ENCODE measurements at places on chromosomes 5 and 9.

GRCh38 chr5:18099261-18099660 is 465.0 kb downstream of the TAF11L14 start:
- DNase-seq = no peak

DNA sequence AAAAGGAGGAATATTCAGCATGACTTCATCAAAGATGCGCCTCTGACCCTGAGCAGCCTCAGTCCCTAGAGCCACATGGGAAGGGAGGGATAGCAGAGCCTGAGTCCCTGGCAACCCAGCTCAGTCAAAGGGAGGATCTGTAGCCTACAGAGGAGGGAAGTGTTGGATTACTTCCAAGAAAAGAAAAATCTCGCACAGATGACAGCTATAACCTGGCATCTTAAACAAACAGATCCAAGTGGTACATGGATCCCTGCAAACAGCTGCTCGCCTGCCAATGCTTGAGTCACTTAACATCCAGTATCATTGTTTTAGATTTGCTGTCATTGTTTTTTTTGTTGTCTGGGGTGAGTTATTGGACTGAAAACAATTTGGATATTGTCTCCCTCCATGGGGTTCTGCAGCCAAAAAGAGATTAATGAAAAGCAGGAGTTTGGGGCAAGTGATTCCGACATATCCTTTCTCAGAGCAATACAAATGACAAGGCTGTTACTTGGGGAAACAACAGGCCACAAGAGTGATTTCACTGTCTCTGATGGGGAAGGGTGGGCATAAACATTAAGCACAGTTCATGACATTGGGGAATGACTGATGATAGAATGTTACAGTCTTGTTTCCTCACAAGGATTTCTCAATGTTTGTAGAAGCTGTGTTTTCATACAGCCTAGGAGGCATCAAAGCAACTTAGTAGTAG is 153.5 kb upstream of the KIF2A start:
- DNase-seq = peak; percentile 54

DNA sequence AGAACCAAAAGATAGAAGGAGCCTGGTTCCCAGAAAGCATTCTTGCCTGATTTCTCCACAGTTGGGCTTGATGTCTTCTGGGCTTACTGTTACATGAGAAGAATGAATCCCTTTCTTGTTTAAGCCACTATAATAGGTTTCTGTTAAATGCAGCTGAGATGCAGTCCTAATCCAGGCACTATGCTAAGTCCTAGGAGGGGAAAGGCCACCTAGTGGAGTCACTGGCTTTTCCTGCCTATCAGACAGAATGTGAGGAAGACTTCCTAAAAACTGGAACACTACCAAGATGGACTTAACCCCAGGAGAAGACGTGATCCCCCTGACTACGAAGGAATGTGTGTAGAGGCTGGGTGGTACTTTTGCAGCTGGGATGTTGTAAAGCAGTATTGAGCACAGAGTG is 34.3 kb upstream of the FSD1L start:
- peak; percentile 86 for DNase-seq

- DNase-seq = no peak
Measured at GRCh38 chr5:7642029-7642428, 208.9 kb downstream of the CFAP90 start.

GRCh38 chr9:34961574-34962490 is 3.7 kb downstream of the PHF24 start:
- no peak for DNase-seq

GRCh38 chr5:170126061-170126460 is 20.4 kb downstream of the FOXI1 start:
- DNase-seq = no peak

DNA sequence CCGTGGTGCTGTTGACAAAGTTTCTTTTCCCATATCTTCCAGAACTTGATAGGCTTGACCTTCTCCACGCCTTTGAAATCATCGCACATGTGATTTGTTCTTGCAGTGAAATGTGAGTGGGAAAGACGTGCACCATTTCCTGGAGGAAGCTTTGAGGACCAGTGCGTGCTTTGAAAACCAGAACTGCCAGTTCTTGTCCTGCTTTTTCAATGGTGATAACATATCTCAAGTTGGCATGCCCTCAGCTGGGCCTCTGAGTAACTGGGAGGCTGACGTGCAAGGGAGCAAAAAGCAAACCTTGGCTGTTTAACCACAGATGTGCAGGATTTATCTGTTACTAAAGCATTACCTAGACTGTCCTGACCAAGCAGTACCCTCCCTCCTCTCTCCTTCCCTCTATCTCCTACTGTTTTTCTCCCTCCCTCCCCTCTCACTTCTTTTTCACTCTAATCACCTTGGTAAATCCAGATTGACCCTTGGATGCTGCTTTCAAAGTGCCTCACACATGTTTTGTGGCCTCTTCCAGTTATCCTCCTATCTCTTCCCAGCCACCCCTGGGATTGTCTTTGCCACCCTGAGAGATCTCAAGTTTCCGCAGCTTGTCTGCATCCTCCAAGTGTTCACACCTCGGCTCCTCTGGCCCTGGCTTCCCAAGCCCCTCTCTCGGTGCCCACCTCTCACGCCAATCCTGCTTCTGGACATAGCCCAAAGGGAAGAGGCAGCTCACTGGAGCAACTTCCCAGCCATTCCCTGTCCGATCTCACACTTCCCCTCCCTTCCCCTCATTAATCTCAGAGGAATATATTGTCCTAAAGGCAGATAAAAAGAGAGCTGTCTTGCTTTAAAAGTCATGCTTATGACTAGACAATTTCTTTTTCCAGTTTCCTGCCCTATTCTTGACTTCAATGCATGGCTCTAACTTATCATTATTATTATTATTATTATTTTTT is 198.3 kb downstream of the ERCC6L2 start:
- DNase-seq = no peak

- DNase-seq = no peak
Measured at GRCh38 chr5:81631124-81631523, 119.8 kb downstream of the SSBP2 start.

DNA sequence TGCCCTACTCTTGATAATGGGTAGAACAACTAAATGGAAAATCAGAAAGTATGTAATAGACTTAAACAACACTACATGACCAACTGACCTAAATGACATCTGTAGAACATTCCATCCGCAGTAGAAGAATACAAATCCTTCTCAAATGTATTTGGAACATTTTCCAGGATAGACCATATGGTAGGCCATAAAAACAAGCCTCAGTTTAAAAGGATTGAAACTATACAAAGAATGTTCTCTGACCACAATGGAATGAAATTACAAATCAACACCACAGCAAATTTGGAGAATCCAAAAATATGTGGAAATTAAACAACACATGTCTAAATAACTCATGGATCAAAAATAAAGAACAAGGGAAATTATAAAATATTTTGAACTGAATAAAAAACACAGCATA is 189.2 kb downstream of the NDUFS4 start:
- no peak for DNase-seq

DNA sequence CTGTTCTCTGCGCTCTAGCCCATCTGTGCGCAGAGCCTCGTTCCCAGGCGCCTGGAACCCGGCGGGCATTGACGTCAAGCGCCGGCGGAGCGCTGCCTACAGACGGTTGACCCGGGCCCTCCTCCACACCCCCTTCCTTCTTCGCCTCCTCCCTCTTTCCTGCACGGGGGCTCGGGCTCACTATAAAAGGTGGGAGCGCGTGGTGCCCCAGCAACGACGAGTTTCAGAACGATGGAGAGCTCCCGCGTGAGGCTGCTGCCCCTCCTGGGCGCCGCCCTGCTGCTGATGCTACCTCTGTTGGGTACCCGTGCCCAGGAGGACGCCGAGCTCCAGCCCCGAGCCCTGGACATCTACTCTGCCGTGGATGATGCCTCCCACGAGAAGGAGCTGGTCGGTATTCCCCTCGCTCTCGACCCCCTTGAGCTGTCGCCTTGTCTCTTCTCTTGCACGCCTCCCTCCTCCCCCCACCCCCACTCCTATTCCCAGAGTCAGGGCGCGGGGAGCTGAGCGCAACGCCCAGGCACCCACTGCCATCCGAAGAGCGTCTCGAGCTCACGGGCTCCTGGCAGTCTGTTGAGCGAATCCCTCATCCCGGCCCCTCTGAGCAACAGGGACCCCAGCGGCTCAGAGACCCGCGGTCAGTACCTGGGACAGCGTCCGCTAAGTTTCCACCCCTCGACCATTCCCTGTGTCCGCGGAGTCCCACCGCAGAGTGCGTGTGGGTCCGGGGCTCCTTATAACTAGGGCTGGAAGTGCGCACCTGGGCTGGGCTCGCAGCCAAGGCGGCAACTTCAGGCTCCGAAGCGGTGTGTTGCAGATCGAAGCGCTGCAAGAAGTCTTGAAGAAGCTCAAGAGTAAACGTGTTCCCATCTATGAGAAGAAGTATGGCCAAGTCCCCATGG is at the start of gene CARTPT:
TSS of gene CARTPT (plus strand) at position 213 of the 902 bp plus-strand sequence. CDS start at position 232, 19 bp downstream.
- DNase-seq = peak; percentile 2

DNA sequence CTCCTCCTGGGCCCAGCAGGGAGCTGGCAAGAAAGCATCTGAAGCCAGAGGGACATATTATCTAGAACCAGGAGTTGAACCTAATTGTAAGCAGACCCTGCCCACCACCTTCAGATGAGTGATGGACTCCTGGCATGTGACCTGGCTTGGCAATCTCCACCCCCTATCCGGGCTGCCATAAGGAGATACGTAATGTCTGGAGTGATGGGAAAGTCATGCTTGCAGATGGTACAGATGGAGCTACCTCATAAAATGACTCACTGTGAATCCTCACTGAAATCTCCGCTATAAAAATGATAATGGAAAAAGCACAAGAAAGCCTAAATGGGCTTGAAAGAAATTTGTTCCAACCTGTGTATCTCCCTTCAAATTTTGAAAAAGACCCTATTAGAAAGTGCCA is 157.5 kb downstream of the DMRT2 start:
- DNase-seq = no peak

- DNase-seq = no peak
Measured at GRCh38 chr9:130675396-130675795, 11.0 kb downstream of the PRDM12 start.

GRCh38 chr9:96084331-96084734 is 208.8 kb downstream of the ERCC6L2 start:
- DNase-seq = no peak

DNA sequence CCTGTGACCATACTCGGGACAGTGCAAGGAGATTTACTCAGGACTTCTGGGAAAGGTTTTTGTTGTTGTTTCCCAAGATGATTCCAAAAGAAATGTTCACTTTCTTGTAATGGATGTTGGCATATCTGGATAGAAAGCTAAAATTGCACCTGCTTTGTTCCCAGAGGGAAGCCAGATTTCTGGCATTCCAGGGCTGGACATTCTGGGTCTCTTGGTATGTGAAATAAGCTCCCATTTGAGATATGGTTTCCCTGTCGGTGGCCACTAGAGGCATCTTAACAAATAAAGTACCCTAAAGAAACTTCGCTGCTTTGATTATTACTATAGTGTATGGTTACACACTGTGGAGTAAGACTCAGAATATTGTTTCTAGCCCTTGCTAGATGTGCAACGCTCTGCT is 737.3 kb downstream of the BRINP1 start:
- DNase-seq = no peak

DNA sequence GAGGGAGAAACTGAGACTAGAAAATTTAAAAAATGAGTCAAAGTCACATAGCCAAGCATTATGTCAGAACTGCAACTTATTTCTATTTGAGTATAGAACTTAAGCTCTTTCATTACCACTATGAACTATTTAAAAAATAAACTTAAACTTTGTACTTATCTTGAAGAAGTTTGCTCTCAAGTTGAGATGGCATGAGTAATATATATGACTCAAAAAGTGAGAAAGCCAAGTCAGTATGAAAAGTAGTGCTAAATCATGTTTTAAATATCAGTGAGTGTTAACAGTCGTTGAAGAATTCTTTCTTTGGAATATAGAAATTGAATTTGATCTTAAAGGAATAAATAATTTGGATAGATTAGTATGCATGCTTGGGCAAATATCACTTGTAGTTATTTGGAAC is 36.3 kb upstream of the CDH10 start:
- no peak for DNase-seq

GRCh38 chr9:105046907-105047741 is 119.2 kb upstream of the ABCA1 start:
- DNase-seq = peak; percentile 79

DNA sequence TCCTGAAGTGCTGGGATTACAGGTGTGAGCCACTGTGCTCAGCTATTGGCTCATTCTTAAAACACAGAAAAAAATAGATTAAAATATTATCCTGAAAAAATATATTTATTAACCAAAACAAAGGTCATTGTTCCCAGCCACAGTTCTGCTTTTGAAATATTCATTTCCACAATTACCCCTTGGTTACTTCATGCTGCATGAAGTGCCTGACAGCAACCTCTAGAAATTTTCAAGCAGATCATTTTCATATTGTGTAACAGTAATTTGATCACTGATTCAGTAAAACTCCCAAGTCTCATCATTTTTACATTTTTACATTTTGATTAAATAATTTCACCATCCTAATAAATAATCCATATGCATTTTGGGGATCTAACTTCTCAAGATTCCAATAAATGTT is 18.8 kb upstream of the GNAQ start:
- no peak for DNase-seq

DNA sequence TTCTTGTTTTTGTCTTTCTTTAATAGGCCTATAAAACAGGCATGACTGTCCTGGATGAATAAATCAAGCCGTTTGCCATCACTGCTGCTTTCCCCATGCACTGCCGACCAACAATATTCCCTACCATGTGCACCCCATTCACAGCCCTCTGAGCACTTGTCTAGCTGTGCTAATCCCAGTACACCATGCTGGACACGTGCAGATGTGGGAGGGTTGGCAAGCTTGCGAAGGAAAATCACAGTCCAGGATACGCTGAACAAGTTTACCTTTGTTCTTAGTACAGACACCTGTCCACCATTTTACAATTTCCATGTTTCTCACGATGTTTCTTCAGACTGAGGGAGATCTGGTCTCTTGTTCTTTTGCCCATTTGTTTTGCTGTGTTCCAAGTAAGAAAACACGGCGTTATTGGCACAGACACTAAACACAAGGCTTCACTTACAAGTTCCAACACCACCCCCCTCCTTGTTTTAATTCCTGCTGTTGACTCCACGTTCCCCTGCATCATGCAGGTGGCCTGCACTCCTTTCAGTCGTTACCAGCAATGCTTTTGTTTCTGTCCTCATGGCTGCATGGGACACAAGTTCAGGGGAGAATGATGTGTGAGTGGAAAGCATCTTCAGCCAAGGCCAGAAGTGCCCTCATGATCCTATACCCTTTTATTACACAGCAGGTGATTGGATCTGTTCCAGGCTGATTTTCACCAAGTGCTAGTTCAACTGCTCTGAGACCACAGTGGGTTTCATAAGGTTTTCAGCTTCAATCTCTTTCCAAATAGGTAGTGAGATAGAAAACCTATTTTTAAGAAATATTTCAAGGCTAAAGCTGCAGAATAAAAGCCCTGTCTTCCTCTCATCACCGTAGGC is 608.9 kb downstream of the IRX1 start:
- DNase-seq = peak; percentile 14

DNA sequence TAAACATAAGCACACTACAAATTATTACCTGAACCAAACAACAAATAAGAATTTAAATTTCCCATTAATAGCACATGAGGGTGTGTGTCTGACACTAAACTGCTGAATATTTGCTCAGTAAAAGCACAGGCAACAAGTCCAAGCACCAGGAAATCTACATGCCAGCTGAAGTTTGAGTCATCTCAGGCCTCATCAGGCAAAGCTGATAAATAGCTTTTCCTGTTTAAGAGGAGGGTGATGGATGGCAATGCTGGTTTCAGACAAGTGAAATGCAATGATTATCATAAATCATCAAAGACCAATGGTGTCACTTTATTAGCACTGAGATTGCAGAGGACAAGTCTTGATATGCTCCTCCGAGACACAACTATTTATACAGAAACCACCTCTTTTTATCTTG is 1668.0 kb upstream of the C9orf72 start:
- DNase-seq = no peak

All from NCI-H524 (cell line).